ENCODE measurements at places on chromosomes 5 and 9.

DNA sequence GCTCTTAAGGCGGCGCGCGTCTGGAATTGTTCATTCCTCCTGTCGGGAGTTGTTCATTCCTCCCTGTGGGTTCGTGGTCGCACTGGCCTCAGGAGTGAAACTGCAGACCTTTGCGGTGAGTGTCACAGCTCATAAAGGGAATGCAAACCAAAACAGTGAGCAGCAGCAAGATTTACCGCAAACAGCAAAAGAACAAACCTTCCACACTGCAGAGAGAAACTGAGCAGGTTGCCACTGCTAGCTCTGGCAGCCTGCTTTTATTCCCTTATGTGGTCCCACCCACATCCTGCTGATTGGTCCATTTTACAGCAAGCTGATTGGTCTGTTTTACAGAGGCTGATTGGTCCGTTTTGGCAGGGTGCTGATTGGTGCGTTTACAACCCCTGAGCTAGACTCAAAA is 1365.3 kb upstream of the WWC1 start:
- DNase-seq = no peak

DNA sequence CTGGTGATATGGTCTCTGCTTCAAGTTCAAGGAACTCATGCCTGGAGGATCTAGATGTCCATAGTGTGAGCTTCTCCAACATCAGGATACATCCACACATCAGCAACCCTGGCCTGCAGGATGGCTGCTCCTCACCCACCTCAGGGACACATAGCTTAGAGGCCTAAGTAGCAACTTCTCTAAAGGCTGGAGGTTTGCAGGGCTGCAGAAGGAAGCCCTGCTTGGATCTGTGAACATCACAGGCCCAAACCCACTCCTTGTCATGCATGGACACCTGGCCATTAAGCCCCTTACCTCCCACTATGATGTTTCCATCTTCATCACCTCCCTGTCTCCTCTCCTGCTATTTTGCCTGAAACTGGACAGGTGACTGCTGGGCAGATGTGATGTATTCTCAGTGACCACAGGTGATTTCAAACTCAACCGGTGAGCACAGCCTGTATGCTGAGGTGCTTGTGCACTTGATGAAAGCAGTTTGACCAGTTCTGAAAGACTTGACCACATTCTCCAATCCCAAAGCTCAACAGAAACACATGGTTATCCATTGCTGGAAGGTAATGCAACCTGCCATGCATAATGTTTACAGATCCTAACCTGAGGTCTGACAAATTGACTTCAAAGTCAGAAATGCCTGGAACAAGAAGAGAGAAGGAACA is 205.2 kb downstream of the FSTL4 start:
- no peak for DNase-seq

- no peak for DNase-seq
Measured at GRCh38 chr5:150286820-150287219, 2.8 kb downstream of the CAMK2A start.

GRCh38 chr9:120348951-120349429 is 231.0 kb downstream of the CDK5RAP2 start:
- DNase-seq = peak; percentile 11

GRCh38 chr9:38088006-38088925 is 19.2 kb upstream of the SHB start:
- DNase-seq = peak; percentile 32

DNA sequence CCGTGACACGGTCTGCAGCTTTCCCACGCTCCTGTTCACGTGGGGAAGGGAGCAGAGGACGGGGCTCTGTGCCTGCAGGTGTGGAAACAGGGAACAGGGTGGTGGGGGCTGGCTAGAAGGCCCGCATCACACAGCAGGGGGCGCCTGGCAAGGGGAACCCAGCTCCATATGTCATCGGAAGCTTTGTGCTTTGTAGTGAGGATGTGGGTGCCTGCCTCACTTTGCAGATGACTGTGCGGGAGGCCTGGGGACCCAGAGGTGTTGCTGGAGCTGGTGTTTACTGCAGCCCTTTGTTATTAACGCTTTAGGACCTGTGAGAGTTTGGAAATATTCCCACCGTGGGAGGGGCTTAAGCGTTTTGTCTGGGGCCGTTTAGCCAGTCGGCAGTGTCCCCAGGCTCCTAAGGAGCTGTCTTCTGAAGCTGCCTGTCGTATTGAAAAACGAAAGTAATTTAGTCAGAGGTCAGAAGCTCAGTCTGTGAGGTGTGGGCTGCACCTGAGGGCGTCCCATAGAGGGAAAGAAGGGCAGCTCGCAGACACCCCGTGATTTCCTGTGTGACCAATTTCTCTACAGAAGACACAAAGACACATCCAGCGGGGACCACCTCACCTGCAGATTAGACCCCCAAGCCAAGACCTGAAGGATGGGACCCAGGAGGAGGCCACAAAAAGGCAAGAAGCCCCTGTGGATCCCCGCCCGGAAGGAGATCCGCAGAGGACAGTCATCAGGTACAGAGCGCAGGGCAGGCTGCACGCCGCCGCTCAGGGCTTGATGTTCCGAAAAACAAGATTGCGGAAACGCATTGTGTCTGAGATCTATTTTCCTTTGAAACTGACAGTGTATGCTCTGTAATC is 9.1 kb downstream of the MAN1B1 start:
- no peak for DNase-seq
